ENCODE measurements at places on chromosomes 2 and 18.

DNA sequence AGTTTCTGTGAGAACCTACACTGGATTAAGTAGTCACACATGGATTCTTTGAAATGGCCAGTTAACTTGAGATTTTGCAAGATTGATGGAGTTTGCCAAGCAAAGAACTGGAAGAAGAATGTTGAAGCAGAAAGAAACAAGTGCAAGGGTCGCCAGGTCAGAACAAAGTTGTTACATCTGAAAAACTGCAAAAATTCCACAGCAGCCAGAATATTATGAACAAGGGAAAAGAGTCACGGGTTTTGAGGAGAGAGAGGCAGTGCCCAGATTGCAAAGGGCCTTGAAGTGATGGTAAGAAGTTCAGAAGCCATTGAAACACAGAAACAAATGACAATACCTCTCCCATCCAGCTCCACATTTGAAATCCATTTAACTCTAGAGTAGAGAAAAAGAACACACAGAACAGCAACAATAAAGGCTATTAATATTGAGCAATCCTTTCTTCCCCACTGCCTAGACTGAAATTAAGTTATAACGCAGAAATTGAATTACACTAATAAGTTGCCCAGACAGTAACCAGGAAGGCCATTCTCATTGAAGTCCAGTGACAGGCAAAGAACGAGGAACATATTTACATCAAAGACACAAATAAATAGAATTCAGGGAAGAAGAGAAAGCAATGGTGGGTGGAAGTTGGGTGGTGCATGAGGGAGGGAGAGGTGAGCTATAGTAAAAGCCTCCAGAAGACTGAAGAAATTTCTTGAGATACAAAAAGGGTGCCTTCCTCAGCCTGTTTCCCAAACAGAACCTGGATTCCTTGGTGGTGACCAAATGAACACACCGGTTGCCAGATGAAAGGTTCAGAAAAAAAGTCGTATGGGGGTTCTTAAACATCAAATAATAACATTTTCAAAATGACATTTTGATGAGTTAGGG is 80.6 kb downstream of the ARHGAP15 start:
- no peak for DNase-seq

GRCh38 chr18:11654736-11655605 is 34.1 kb upstream of the GNAL start:
- no peak for DNase-seq

- no peak for DNase-seq
Measured at GRCh38 chr2:175383286-175383685, 201.8 kb upstream of the ATP5MC3 start.

GRCh38 chr2:238173692-238174091 is 14.9 kb downstream of the ERFE start:
- DNase-seq, result no peak

Measured in GM12878 (cell line).